ENCODE measurements at places on chromosomes 11 and 22.

DNA sequence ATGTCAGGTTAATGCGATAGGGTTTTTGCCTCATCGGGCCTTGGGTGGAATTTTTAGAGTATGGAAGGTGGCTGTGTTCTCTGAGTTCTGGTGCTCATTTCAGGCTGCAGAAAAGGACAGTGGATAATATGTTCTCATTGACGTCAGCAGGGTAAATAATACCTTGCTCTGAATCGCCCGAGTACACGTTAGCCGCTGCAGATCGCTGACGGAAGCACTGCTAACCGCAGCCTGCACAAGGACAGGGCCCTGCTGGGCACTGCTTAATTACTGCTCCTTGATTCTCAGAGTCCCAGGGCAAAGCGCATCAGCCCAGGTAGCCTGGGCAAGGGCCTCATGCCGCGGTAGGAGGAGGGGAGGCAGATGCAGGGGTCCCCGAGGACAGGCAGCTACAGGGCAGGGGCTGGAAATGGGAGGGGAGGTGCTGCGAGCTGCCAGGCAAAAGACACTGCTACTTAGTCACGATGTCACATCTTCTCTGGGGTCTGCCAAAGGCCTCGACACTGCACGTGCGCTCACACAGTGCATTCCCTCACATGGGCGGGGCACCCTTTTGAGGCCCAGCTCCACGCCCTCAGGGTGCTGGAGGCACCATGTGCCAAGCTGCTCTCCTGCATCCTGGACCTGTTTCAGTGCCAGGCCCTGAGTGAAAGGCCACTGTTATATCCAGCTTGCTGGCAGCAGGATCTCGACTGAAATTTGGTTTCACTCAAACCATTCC lies 35.2 kb downstream of the PPP2R1B start:
- no peaks in the 10 kb centered on the region for H3K4me1 ChIP-seq
- peaks cover 4% of the 10 kb centered on the region for H3K36me3 ChIP-seq
- no peaks in the 10 kb centered on the region for H3K27me3 ChIP-seq
- H3K27ac ChIP-seq, result no peak overlapping the region
- no peak for DNase-seq

DNA sequence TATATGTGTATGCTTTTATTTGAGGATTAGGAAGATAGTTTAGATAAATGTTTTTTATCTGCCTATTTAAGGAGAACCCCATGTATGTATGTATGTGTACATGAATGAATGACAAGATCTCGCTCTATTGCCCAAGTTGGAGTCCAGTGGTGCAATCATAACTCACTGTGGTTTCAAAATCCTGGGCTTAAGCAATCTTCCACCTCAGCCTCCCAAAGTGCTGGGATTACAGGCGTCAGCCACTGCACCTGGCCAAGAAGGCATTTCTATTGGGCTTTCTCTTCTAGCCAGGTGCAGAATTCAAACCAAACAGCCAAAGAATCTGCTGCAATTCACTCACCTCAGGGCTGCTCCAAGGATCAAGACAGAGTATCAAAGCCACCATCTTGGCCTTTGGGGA lies 25.5 kb upstream of the DGKZ start:
- no peaks in the 10 kb centered on the region for H3K27me3 ChIP-seq
- no peak overlapping the region for H3K4me3 ChIP-seq
- DNase-seq, result no peak
- peaks cover 25% of the 10 kb centered on the region for H3K4me1 ChIP-seq
- H3K36me3 ChIP-seq, result no peaks in the 10 kb centered on the region
- H3K27ac ChIP-seq, result no peak overlapping the region

- no peaks in the 10 kb centered on the region for H3K4me1 ChIP-seq
- H3K36me3 ChIP-seq, result peaks cover 76% of the 10 kb centered on the region
- H3K27ac ChIP-seq, result no peak overlapping the region
- H3K27me3 ChIP-seq, result no peaks in the 10 kb centered on the region
- DNase-seq, result peak; percentile 23
These were observed 37.1 kb downstream of the TAF1D start for GRCh38 chr11:93704237-93704636.

- no peak overlapping the region for H3K4me3 ChIP-seq
- no peak overlapping the region for H3K27ac ChIP-seq
- no peaks in the 10 kb centered on the region for H3K36me3 ChIP-seq
- no peak for DNase-seq
These were observed 77.5 kb downstream of the MICAL3 start for GRCh38 chr22:17946662-17947367.

DNA sequence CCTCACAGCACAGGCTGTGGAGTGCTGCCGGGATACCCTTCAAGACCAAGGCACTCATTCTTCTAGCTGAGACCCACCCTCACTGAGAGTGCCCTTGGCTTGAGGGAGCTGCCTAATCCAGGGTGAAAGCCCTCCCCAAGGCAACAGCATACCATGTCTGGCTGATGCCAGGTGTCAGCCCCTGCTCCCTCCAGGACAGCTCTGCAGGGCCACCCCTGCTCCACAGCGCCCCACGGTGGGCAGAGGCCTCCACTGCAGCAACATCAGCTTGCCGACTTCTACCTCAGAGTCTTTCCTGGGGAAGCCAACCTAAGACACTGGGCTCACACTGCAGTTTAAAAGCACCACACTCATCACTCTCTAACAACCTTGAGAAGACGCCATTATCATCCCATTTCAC lies 29.0 kb downstream of the TTLL1 start:
- DNase-seq, result peak; percentile 68
- peaks cover 25% of the 10 kb centered on the region for H3K36me3 ChIP-seq
- no peaks in the 10 kb centered on the region for H3K4me1 ChIP-seq
- no peaks in the 10 kb centered on the region for H3K27me3 ChIP-seq
- no peak overlapping the region for H3K27ac ChIP-seq
- no peak overlapping the region for H3K4me3 ChIP-seq

GRCh38 chr11:61103851-61104423 lies 1.6 kb downstream of the CD5 start:
- no peak for DNase-seq
- no peak overlapping the region for H3K4me3 ChIP-seq
- peaks cover 46% of the 10 kb centered on the region for H3K36me3 ChIP-seq

GRCh38 chr11:19347911-19348310 lies 107.2 kb upstream of the E2F8 start:
- H3K4me1 ChIP-seq, result no peaks in the 10 kb centered on the region
- no peak overlapping the region for H3K4me3 ChIP-seq
- no peak overlapping the region for H3K27ac ChIP-seq
- no peaks in the 10 kb centered on the region for H3K36me3 ChIP-seq

GRCh38 chr22:24440270-24440717 lies 12.9 kb downstream of the ADORA2A start:
- H3K36me3 ChIP-seq, result peaks cover 49% of the 10 kb centered on the region
- no peaks in the 10 kb centered on the region for H3K27me3 ChIP-seq
- peaks cover 83% of the 10 kb centered on the region for H3K4me1 ChIP-seq
- no peak overlapping the region for H3K4me3 ChIP-seq
- no peak for DNase-seq
- peak overlapping the region; percentile 6 for H3K27ac ChIP-seq

DNA sequence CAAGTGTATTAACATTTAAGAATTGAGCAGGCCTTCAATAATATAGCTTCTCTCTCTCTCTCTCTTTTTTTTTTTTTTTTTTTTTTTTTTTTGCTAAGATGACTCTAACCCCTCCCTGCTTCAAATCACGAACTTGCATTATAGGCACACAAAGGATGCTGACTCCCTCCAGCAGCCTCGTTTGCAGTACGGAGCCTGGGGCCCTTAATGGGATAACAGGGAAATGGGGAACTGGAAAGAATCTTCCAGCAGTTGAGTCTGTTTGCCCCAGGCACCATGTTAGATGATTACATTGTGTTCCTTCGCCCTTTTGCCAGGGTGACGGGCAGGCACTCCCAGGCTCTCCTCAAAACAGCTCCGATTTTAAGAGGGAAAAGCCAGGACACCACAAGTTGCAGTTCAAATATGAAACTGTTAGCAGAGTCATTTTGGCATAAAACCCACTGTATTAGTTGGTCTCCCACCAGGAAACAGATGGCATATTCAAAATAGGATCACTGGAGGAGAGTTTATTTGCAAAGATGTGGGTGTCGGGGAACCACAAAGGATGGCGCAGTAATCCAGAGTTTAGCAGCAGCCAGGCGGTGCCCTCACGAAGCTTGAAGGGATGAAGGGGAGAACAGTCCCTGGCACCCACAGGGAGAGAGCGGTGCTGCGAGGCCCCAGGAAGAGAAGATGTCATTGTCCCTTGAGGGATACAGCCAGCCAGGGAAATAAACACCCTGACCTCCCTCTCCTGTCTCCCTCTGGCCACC lies 26.5 kb upstream of the TREH start:
- no peaks in the 10 kb centered on the region for H3K27me3 ChIP-seq
- H3K4me3 ChIP-seq, result no peak overlapping the region
- H3K4me1 ChIP-seq, result peaks cover 28% of the 10 kb centered on the region

DNA sequence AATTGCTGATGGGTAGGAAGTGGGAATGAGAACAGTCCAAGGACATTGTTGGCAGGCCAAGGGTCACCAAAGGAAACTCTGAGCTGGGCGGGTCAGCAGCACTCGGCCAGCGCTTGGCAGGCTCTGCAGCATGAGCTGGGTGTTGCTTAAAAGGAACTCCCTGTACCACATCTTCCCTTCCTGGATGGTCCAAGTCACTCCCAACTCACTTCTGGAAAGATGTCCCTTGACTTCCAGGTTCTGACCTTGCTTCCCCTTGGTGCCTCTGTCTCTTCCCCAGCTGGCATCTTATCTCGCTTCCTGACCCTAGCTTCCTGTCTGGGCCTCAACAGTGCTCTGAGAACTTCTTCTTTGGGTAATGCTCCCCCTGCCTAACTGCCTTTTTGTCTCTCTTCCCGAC lies 24.8 kb upstream of the SWAP70 start:
- H3K36me3 ChIP-seq, result no peaks in the 10 kb centered on the region
- no peak overlapping the region for H3K27ac ChIP-seq
- H3K4me3 ChIP-seq, result no peak overlapping the region
- H3K4me1 ChIP-seq, result no peaks in the 10 kb centered on the region
- H3K27me3 ChIP-seq, result no peaks in the 10 kb centered on the region

DNA sequence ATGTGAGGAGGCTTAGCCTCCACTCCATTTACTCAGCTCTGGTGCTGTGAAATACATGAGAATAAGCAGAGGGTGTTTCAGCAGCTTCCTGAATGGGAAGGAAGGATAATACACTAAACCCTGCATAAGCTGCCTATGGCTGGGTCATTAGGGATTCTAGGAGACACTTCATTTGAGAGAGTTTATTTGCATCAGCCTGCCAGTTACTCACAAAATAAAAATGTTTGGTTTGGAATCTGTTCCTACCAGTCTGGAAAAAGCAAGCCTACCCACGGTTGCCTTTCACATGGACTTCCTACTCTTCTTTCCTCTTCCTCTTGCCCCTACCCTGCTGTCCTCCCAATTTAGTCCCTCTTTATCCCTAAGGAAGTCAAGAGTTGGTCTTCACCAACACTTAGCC lies 20.5 kb downstream of the SLC1A2 start:
- no peaks in the 10 kb centered on the region for H3K4me1 ChIP-seq
- no peaks in the 10 kb centered on the region for H3K27me3 ChIP-seq
- H3K27ac ChIP-seq, result no peak overlapping the region

DNA sequence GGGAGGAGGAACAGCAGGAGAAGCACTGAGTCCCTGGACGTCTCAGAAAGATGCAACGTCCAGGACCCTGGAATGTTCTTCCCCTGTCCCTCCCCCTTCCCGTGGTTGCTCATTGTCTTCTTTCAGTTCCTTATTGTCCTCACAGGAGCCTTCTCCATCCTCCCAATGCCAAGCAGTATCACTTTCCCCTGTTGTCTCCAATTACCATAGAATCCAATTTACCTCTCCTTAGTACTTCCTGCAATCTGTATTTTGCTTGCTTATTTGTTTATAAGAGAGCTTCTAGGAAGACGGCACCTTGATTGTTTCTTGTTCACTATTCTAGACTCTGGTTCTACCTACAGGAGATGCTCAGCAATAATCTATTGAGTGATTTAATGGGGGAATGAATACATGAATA lies 1273.7 kb downstream of the LRRC4C start:
- H3K36me3 ChIP-seq, result no peaks in the 10 kb centered on the region
- H3K27ac ChIP-seq, result no peak overlapping the region
- H3K27me3 ChIP-seq, result peaks cover 2% of the 10 kb centered on the region
- H3K4me1 ChIP-seq, result no peaks in the 10 kb centered on the region
- DNase-seq, result no peak

DNA sequence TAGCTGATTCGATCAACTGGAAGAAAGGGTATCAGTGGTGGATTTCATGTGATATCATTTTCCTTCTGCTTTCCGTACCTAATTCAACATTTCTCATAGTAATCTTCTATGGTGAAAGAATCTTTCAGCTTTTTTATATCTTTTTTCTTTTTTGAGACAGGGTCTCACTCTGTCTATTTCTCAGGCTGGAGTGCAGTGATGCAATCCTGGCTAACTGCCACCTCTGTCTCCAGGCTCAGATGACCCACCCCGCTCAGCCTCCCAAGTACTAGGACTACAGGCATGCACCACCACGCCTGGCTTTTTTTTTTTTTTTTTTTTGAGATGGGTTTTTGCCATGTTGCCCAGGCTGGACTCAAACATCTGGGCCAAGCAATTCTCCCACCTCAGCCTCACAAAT lies 18.6 kb upstream of the CHORDC1 start:
- H3K4me3 ChIP-seq, result no peak overlapping the region
- H3K27me3 ChIP-seq, result peaks cover 13% of the 10 kb centered on the region
- H3K4me1 ChIP-seq, result no peaks in the 10 kb centered on the region
- H3K27ac ChIP-seq, result no peak overlapping the region

GRCh38 chr22:48607901-48608662 lies 1219.6 kb downstream of the BRD1 start:
- H3K27ac ChIP-seq, result no peak overlapping the region
- no peaks in the 10 kb centered on the region for H3K4me1 ChIP-seq
- no peak for DNase-seq
- H3K36me3 ChIP-seq, result no peaks in the 10 kb centered on the region
- peaks cover 2% of the 10 kb centered on the region for H3K27me3 ChIP-seq

DNA sequence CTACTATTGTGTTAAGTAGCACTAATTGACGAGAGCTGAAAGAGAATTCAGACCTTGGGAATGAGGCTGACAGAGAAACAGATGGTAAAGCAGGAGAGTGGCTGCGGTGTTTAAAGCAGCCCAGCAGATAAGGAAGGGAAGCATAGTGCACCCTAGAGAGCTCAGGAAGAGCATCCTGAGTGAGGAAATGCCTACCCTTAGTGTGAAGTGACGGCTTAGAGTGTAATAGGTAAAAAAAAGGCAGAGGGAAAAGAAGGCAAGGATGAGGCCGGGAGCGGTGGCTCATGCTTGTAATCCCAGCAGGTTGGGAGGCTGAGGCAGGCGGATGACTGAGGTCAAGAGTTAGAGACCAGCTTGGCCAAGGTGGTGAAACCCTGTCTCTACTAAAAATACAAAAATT lies 22.4 kb upstream of the ETS1 start:
- no peak for DNase-seq
- H3K36me3 ChIP-seq, result no peaks in the 10 kb centered on the region
- peak overlapping the region; percentile 1 for H3K4me3 ChIP-seq
- peak overlapping the region; percentile 43 for H3K27ac ChIP-seq

GRCh38 chr11:124310721-124311120 lies 3.0 kb downstream of the OR8D1 start:
- peaks cover 10% of the 10 kb centered on the region for H3K27me3 ChIP-seq
- no peaks in the 10 kb centered on the region for H3K4me1 ChIP-seq
- no peak overlapping the region for H3K27ac ChIP-seq
- no peak overlapping the region for H3K4me3 ChIP-seq

Data from activated naive CD4-positive, alpha-beta T cell treated with anti-CD3 and anti-CD28 coated beads for 36 hours (primary cell).